ENCODE measurements at places on chromosomes 6 and 20.
A peak's percentile ranks its signal among the peaks of the same experiment; 100 is the strongest.

GRCh38 chr6:159963111-159963510 is 5.8 kb upstream of the IGF2R start:
- DNase-seq: no peak

- no peak for DNase-seq
These were observed 476.8 kb upstream of the CITED2 start for GRCh38 chr6:139851206-139851605.

DNA sequence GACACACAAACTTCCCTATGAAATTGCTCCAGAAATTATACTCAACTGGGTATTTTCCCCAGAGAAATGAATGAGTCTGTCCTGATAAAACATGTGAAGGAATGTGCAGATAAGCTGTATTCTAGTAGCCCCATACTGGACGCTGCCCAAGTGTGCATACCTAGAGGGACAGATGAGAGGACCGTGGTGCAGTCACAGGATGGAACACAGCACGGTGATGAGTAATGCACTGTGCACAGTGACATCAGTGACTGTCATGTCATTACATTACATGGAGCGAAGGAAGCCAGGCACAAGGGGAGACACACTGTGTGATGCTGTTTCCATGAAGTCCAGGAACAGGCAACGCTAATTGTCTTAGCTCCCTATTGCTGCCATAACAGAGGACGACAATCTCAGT is 155.5 kb downstream of the CDH4 start:
- no peak for DNase-seq

GRCh38 chr6:154251116-154251515 is 105.5 kb downstream of the IPCEF1 start:
- no peak for DNase-seq

DNA sequence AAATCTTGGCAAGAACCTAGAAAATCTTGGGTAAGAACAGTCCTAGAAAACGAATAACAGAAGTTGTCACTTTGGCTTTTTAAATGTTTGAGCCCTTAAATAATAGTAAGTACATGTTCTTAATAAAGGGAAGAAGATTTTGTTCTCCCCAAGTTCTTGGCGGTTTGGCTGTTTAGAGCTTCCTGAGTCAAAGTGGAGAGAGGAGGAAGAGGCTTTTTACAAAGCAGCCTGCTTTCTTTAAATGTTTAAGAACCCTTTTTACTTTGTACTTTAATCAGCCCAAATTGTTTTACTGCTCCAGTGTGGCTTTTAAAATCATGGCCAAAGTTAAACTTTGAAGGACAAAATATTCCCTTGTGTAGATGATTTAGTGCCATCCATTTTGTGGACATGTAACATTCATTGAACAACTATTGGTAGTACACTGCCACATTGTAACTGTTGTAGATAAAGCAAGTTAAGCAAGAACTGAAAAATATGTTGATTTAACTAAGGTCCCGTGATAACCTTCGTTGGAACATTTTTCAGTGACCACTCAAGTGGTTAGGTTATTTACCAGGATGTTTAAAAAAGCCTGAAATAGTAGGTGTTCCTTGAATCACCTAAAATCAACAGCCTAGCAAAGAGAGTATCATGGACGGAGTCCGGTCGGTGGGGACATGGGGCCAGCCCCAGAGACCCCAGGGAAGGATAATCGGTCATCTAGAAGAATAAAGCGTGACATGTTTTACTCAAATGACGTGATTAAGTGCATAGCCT is 2.4 kb downstream of the AMD1 start:
- DNase-seq: peak; percentile 6
